Cerebellum (tissue), 4 donors: ENCODE measurements at places on chromosomes 16 and 17.
A peak's percentile ranks its signal among the peaks of the same experiment; 100 is the strongest.

GRCh38 chr17:51818777-51819176 is 339.7 kb downstream of the CA10 start:
- DNase-seq = no peak

DNA sequence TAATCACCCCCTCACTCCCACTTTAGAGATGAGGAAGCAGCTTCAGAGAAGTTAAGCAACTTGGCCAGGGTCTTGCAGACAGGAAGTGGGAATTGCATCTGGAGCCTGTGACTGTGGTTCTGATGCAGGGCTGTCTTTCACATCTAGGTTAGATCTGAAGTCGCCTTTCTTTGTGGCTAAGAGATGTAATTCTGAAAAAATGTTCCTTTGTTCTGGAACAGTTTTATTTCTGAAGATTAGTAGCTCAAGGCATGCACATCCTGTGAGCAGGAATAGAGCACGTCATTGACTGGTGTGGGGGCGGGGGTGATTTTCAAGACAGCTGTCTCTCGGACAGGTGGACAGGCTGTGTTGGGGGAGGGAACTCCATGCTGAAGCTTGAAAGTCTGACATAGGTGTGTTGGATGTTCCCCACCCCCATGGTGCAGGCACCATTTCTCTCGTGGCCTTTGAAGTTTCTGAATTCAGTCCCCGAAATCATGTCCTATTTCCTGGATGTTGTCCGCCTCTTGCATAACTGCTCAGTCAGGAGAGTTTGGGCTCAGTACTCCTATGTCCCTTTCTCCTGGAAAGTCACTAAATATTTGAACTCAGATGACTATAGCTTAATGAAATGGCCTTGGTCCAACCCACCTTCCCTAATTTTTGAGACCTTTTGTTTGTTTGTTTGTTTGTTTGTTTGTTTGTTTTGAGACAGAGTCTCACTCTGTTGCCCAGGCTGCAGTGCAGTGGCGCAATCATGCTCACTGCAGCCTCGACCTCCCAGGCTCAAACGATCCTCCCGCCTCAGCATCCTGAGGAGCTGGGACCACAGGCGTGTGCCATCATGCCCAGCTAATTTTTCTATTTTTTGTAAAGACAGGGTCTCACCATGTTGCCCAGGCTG is 21.0 kb upstream of the HERPUD1 start:
- no peak for DNase-seq

GRCh38 chr17:56678249-56679114 is 85.0 kb downstream of the NOG start:
- peak; percentile 5 for DNase-seq

DNA sequence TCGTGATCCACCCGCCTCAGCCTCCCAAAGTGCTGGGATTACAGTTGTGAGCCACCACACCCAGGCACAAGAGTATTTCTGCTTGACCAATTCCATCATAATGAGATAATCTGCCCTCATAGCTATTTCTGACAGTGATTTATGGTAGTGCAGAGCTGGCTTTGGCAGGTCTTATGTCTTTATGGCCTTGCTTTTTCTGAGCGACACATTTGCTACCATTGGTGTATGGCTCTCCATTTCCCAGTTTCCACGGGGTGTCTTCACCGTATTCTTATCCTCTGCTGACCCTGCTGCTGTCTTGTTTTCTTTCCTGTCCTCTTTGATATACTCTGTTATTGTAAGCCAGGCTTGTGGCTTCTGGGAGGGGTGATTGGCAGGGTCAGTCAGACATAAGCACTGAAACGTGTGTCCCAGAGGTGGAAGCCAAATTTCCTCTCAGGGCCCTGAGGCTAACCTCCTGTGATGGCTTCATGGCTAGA is 161.1 kb upstream of the TBX2 start:
- no peak for DNase-seq

GRCh38 chr17:50935221-50935995 is 69.3 kb upstream of the TOB1 start:
- peak; percentile 87 for DNase-seq
